ENCODE measurements at places on chromosomes 2 and 18.

GRCh38 chr18:73947180-73947921 is 200.3 kb downstream of the FBXO15 start:
- DNase-seq = no peak

GRCh38 chr2:174959787-174960186 is 45.4 kb downstream of the CHN1 start:
- DNase-seq = no peak

- DNase-seq = no peak
Observed at GRCh38 chr2:179180242-179180641, 84.4 kb downstream of the SESTD1 start.

GRCh38 chr18:58025733-58026132 is 18.3 kb upstream of the NEDD4L start:
- DNase-seq = no peak

DNA sequence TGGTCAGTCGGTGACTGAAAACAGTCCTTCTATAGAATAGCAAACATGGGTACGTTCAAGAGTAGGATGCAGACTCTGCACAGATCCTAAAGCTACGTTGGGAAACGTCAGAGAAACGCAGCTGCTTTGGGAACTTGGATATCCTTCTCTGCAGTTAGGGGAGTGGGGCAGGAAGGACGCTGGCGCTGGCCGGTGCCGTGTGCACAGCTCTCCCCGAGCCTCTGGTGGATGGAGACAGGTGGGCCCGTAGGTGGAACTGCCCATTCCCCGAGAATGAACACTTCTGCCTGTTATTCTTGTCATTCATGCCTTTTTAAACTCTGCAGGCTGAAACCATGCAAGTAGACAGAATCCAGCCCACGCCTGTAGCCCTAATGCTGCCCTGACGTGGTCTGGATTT is 91.7 kb upstream of the MBOAT2 start:
- DNase-seq = no peak

DNA sequence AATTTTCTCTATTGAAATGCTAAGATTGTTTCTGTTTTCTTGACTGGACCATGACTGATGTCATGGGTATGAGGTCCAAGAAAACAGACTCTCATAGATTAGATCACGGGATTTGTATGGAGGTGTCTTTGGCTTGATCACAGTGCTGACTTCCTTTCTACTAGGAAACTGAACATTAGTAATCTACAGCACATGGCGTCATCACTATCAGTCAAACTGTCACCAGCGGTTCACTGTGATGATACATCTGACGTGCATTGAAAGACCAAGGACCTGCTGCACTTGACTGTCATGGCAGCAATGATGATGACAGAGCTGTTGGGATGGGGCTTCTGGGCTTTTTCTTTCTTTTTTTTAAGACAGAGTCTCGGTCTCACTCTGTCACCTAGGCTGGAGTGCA is 28.2 kb upstream of the IMPA2 start:
- no peak for DNase-seq

GRCh38 chr2:8644605-8645175 is 37.2 kb upstream of the ID2 start:
- no peak for DNase-seq

- no peak for DNase-seq
Observed at GRCh38 chr2:44708661-44709000, 232.9 kb upstream of the SIX3 start.

- DNase-seq = no peak
Observed at GRCh38 chr2:85369500-85369899, 14.9 kb downstream of the ELMOD3 start.

DNA sequence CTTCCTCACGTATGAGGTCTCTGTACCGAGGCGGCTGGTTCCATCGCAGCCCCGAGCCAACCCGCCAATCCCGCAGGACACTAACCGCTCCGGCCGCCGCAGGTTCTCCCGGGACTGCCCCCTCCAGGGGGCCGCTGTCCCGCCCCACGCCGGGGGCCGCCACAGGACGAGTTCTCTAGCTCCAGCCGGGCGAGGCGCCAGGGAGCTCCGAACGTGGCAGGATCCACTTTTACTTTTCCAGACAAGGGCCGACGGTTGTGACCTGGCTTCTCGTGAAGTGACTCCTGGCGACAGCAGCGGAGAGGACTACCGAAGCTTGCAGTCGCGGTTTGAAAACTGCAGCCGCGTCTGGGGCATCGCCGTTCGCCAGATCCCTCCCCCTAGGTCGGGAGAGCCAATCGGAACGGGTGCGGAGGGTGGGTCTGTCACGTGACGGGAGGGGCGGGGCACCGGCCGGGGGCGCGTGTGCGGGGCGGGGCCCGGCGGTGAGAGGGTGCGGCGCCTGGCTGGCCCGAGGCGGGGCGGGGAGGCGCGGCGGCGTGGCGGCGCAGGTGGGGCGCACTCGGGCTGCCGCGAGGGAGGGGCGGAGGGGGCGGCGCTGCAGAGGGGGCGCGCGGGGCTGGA is at the start of gene STK17B:
Gene STK17B (minus strand): TSS at position 331 of the 624 bp plus-strand sequence. CDS start 8,195 bp downstream, outside the sequence.
- peak; percentile 33 for DNase-seq

DNA sequence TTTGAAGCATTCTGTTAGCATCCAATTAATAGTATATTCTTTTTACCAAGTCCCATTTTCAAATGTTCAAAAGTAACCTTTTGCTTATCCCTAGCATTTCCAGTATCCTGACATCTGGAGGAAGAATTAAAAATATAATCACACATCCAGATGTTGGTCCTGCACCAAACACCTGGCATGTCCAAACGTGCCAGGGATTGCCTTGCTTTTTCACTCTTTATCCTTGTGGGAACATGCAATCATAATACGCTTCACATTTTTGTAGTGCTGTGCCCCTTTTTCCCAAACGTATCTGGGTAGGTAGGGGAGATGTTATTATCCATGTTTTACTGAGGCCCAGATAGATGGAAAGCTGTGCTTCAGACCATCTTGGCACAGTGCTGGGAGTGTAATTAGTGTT is 133.0 kb downstream of the TPGS2 start:
- DNase-seq = no peak

DNA sequence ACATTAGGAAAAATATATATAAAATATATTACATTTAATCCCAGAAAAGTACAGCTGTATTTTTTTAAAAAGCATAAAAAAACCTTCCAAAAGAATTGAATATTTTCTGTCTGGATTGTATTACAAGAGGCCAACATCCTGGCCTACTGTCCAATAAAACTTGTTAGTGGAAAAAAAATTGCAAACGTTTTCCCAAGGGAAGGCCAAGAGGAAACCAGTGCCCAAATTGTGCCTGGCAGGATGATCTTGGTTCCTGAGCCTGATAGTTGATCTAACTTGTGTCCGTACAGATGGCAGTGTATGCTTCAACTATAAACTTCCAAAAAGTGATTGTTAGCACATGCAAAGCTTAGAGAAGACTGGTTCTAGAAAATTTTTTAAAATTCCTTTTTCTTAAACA is 90.6 kb upstream of the LPIN2 start:
- no peak for DNase-seq

DNA sequence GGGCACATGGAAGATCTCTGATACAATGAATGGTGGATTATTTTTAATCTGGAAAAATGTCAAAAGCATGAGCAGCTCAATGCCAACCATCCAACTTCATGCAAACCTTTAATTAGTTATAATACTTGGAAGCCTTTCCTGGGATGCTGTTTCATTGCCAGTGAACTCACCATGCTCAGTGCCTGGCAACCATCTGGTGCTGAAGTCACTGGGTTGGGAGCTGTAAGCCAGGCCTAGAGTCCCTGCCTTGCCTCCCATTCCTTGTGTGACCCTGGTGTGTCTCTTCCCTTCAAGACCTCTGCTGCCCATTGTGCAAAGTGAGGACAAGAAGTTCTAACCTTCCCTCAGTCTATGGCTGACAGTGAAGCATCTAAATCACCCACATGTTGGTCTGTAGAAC is 458.7 kb downstream of the RNF144A start:
- peak; percentile 28 for DNase-seq

DNA sequence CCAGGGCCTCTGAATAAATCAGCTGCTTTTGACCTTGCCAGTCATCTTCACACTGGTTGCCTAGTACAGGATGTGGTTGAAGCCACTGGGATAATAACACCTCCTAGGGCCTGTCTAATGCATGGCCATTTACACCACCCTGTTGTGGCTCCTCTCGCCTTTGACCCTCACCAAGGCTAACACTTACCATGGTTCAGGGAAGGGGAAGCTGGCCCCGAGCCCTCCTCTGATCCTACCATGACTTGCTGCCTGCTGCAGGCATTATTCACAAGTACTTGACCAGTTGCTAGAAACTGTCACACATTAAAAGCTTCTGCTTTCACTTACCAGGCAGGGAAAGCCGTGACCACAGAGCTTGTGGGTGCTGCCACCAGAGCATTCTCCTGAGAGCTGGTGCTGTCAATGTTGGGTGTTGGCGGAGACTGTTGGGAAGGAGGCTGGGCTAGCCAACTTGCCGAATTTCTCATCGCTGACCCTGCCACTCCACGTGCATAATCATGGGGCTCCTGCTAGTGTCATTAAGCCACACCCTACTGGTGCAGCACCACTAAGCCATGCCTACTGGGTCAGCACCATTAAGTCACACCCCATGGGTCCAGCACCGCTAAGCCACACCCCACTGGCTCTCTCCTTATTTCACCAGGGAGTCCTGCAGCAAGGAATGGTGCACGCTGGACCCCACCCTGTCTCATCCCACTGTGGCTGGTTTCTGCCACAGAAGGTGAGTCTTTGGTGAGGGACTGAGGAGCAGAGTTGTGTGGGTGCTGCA is 47.0 kb upstream of the TTC39C start:
- DNase-seq = no peak

DNA sequence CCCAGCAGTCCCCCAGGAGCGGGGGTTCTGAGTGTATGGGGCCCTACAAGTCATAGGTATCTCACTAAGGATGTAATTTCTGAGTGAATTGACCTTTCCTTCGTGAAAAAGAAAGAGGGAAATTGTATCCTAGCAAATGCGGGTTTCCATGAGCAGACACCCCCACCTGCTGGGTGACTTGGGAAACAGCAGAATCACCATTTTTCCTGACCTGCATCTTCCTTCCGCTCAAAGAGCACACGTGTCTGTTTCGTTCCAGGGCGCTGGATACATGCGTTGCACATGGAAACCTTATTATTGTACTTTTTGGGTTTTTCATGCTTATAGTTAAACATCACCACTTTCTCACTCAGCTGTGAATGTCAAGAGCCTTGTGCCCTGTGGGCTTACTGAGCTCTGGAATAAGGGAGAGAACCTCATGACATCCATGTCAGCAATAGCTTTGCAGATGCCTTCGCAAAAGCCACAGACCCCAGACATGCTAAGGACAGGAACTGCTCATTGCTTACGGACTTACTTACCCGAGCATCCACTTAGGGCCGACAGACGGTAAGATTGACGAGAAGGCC is 132.8 kb downstream of the TPO start:
- no peak for DNase-seq

DNA sequence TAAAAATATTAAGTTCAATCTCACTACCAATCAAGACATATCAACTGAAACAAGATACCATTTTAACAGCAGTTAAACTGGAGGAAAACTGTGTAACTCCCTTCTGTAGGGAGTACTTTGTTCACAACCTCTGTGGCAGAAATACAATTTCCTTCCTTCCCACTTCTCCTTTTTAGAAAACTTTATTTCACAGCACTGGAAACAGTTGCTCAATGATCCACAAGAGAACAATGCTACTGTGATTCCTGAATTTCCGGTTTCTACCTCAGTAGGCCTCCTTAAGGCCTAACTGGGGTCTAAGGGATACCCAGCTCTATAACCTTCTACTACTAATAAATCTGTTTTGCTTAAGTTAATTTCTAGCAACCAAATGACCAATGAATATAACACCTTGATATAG is 14.1 kb downstream of the TLK1 start:
- DNase-seq = no peak

DNA sequence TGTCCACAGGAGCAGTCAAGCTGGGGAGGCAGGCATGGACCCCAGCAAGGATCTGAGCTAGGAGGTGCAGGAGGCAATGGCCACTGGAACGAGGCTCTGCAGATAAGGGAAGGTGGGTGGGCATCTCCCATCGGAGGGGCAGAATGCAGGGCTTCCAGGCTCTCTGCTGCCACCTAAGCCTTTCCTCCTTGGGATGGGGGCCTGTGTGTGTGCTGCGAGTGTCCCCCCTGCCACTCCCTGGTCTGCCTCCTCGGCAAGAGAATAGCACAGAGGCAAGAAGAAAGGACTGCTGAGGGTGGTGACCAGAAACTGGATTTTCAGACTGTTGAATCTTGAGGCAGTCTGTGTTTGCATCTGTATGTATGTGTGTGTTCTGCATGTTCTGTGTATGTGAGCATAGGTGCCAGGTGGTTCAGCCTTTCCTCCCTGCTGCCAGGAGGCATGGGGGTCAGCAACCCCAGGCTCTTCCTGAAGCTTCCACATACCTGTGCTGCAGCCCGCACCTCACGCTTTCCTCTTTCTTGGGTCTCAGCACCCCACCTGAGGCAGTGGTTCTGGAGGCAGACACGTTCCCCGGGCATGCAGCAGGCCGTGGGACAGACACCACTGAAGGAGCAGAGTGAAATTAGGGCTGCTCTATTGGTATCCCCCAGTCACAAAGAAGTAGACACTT is 86.7 kb downstream of the EPAS1 start:
- DNase-seq = no peak

DNA sequence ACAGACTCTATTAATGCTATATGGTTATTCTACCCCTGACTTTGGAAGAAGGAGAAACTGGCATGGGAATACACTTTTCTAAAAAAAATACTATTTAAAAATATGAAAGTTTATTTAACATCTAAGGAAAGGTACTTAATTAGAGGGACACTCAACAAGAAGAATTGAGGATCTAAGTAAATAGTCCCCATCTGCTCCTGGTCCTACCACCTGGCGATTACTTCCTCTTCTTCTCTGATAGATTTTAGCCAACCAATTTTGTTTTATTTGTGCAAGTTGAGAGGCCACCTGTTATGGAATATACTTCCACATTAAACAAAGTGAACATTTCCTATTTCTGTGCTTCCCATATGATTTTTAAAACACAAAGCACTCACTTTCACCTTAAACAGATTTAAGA is 111.7 kb downstream of the BCL2 start:
- DNase-seq = no peak

GRCh38 chr2:208371634-208371935 is 35.0 kb upstream of the PTH2R start:
- DNase-seq = no peak

- no peak for DNase-seq
Observed at GRCh38 chr2:216765761-216766262, 70.5 kb upstream of the IGFBP5 start.

- DNase-seq = no peak
Observed at GRCh38 chr2:136019306-136019705, 33.9 kb upstream of the DARS1 start.

DNA sequence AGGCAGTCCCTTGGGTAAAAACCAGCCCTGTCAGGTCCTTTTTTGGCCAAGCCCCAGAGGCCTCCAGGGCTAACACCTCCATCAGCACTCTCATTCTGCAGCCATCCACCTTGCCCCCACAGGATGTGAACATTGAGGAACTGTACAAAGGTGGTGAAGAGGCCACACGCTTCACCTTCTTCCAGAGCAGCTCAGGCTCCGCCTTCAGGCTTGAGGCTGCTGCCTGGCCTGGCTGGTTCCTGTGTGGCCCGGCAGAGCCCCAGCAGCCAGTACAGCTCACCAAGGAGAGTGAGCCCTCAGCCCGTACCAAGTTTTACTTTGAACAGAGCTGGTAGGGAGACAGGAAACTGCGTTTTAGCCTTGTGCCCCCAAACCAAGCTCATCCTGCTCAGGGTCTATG is 7.3 kb downstream of the IL1F10 start:
- no peak for DNase-seq

- DNase-seq = no peak
Observed at GRCh38 chr2:215186021-215186420, 47.6 kb upstream of the ABCA12 start.

All from cerebellar nuclear complex (tissue), 1 donor.